ENCODE measurements at places on chromosomes 3 and 15.

DNA sequence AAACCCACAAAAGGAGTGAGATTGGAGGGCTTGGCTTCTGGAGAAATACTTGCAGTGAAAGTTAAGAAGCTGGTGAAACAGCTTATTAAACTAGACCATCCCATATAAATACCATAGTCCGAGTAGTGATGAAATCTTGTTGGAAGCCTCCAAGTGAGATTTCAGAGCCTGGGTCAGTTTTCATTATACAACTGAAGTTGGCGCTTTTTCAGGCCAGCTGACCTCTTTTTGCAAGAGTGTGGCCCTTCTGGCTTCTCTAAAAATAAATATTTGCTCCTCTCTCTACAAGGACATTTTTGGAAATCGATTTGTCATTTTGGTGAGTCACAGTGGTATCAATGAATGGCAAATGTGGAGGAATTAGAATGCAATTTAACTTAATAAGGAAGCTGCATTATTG, 51.2 kb upstream of the THRB start:
- DNase-seq: no peak

DNA sequence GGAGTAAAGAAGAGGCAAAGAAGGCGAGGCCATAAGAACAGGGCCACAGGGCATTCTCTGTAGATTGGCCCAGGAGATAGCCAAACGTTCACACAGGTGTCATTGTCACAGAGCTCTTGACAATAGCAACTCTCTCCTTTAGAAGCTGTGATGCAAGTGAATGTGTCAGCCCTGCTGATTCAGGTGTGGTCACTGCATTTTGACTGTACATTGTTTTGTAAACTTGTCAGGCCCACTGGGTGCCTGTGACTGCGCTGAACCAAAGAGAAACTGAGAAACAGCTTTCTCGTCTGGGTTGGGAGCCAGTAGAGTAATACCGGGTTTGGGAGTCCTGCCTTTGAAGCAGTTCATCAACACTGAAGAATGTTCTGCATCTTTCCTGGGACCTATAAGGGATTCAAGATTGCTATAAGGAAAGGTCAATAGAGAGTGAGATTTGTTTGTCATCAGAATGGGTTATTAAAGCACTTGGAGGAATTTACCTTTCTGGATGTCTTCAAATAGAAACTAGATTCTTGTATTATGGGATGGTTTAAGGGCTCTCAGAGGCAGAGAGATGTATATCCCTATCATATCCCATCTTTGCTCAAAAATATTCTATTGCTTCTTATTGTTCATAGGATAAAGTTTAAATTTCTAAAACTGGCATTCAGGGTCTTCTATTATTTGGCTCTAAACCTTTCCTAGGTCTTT, 45.4 kb downstream of the TMEM45A start:
- DNase-seq: no peak

DNA sequence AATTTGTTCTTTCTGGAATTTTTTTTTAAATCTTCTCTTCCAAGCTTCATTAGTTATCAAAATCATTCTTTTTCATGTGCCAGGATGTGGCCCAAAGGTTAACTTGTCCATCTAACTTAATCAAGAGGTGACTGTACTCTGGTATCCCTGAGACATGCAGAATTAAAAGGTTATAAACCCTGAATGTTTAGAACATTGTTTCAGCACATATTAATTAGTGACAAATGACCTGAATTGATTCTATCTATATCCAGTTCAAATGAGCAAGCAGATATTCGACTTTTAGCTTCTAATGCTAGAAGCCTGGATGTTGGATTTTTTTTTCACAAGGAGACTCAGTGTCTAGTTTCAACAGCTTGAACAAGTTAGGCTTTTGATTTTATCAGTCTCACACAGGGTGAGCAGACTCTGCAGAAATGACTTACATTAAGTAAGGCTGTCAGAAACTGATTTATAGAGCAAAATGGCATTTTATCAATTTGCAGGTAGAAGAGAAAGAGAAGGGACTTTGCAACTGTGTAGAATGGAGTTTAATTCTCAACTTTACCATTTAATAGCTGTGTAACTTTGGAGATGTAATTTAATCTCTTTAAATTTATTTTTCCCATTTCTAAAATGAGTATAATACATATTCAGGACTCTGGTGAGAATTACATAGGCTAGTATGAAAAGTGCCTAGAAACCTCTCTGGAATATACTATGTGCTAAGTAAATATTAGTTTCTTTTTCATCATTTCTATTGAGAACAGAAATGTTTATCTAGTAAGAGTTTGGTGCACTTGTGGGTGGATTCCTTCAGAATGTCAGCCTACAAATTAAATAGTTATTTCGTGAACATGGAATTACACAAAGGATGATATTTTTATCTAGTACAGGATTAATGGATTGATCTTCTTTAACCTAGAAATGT, 100.0 kb downstream of the ALCAM start:
- DNase-seq: no peak

GRCh38 chr3:130933801-130934345, 40.0 kb downstream of the ATP2C1 start:
- DNase-seq: no peak

- DNase-seq: no peak
Measured at GRCh38 chr15:90309020-90309419, 43.1 kb upstream of the ZNF774 start.

- DNase-seq: no peak
Measured at GRCh38 chr3:186493525-186494255, 50.5 kb downstream of the CRYGS start.

DNA sequence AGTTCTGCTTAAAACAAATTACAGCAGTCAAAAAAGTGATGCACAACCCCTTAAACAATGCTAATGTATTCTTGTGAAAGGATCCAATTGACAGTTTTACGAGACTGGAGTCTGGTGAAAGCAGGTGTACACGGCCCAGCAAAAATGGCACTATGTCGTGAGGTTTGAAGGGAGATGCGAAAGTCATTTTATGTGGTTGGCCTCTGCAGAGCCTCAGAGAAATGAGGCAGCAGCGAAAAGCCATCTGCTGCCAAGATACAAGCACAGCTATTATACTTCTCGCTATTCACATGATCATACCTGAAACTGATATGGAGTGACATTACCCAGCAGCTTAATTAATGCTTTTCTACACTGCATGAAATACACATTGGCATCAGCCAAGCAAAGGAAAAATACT, 36.4 kb downstream of the MECOM start:
- DNase-seq: no peak

- no peak for DNase-seq
Measured at GRCh38 chr3:127137113-127137512, 55.8 kb upstream of the PRR23E start.

DNA sequence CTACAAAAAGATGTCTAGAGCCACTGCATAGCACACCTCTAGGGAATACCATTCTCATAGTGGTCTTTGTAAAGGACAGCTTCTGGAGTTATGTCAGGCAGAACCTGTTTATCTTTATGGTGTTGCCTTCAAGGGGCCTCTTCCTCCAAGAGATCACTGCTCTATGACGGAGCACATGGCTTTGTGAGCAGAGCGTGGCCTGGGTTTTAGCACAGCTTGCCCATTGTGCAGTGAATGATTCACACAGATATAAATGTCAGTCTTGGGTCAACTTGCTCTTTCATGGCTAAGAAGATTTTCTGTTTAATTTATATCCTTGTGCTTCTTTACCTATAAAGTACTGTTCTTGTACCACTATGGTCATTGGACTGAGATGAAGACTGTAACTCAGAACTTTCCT, 41.5 kb upstream of the RBMS3 start:
- DNase-seq: no peak

- no peak for DNase-seq
Measured at GRCh38 chr3:175287361-175287963, 428.3 kb downstream of the NAALADL2 start.

DNA sequence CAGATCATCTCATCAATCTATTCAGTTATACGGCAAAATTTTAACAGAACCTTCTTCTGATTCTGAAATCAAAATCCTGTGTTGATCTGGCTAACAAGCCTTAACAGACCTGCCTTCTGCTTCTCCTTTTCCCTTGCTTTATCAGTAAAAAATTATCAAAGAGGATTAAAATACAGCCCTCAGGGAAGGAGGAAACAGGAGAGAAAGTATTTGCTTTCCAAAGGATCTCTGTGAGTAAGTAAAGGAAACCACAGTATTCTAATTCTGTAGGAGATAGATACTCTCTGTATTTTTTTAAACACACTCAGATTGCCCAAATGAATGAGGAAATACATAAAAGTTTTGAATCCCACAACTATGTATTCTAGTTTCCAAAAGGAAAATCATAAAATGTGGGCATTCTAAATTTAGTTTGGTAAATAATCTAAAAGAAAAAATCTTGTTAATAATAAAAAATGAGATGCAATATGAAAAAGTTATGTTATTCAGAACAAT, 221.8 kb downstream of the ZIC1 start:
- no peak for DNase-seq

DNA sequence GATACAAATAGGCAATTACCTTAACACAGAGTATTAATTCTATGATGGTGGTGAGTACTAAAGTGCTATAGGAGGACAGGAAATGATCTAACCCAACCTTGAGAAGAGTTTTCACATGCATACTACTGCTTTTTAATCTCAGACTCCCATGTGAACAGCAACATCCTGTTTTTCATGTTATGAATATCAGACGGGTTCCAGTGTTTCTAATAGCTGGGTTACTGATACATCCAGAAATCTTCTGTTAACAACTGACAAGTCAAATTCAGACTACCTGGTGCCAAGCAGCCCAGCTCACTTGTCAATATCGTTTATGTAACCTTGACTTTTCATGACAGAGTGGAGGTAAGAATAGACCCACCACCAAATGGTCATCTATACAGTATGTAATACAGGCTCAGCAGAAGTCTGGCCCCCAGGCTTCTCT, 220.2 kb upstream of the COL8A1 start:
- DNase-seq: no peak

DNA sequence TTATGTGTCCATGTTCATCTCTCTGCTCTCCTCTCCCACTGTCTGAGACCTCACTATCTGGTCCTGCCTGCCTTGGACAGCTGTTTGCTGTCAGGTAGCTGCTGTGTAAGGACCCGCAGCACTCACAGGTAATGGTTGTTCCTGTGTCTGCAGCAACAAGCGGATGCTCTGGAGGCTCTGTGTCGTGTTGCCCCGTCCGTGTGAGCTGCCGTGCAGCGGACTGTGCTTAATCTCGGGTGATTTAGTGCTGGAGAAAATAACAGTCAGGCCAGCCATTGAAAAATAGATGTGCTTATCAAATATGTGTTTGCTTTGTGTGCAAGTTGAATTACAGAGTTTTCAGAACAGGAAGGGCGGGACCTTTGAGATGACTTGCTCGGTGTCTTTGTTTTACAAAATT, 121.4 kb downstream of the GABRG3 start:
- no peak for DNase-seq

- no peak for DNase-seq
Measured at GRCh38 chr3:50464569-50464968, 38.9 kb downstream of the CACNA2D2 start.

DNA sequence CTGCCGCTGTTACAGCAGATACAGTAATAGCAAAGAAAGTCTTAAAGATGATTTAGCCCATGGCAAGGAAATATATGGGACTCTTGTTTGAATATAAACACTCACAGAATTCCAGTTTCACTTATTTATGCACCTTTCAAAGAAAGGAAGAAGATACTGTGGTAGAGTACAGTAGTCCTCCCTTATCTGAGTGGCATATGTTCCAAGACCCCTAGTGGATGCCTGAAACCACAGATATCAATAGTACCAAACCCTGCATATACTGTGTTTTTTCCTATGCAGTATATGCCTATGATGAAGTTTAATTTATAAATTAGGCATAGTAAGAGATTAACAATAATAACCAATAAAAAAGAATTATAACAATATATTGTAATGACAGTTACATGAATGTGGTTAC, 8.2 kb downstream of the MAP2K1 start:
- no peak for DNase-seq

- DNase-seq: no peak
Measured at GRCh38 chr15:58361273-58361759, 70.5 kb upstream of the LIPC start.

GRCh38 chr3:125057186-125057850, 1.5 kb upstream of the HEG1 start:
- DNase-seq: no peak

DNA sequence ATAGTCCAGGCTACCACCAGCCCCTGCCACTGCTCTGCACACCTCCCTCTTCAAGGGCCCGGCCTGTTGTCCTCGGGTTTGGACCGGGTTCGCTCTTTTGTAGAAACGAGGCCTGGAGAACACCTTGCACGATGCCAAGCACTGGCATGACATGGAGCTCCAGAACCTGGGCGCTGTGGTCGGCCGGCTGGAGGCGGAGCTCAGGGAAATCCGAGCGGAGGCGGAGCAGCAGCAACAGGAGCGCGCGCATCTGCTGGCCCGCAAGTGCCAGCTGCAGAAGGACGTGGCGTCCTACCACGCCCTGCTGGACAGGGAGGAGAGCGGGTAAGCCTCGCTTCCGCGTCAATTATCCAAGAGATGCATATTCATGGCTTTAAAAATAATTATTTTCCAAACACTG, 72.4 kb downstream of the BFSP2 start:
- DNase-seq: no peak

- no peak for DNase-seq
Measured at GRCh38 chr3:58874795-58875194, 175.0 kb downstream of the CFAP20DC start.

DNA sequence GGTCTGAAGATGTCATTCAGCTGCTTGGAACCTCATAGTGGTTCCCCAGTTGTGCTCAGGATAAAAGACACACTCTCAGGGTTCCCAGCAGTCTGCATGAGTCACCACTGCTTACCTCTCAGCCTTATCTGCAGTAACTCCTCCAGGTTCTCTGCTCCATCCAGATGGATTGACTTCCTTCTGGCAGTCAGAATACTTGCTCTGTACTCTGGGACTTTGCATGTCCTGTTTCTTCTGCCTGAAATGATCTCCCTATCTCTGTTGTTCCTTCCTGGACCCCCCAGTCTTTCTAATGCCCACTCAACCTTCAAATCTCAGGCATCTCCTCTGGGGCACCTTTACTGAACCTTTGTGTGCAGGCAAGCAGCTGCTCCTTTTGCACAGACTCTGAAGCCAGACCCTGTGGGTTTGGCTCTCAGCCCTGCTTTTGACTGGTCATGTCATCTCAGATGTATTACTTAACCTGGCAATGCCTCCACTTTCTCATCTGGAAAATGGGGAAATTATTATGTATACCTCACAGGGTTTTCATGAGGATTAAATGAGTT, 38.4 kb downstream of the ITPR1 start:
- DNase-seq: no peak

GRCh38 chr3:31142543-31142942, 248.1 kb upstream of the GADL1 start:
- no peak for DNase-seq

- DNase-seq: no peak
Measured at GRCh38 chr15:67121644-67122605, 56.5 kb downstream of the SMAD3 start.

- DNase-seq: no peak
Measured at GRCh38 chr3:33134026-33134625, 20.3 kb downstream of the CRTAP start.

GRCh38 chr3:120649830-120650233, 32.2 kb downstream of the HGD start:
- no peak for DNase-seq

DNA sequence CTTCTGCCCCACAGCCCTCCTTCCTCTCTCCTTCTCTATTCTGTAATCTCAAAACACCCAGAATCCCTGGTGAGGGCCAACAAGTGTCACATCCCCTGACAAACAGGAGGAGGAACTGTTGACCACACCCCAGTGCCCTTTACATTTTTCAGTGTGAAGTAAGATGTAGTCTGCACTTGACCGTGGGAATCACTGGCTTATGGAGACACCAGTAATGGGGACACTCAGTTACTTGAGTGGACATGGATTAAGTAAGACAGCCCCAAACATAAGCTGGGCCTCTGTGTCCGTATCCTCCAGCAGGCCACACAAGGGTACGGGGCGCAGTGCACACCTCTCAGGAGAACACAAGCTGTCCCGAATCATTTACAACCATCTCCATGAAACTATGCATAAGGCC, 28.4 kb upstream of the LIMD1 start:
- no peak for DNase-seq

Data from stimulated activated CD4-positive, alpha-beta T cell treated with anti-CD3 and anti-CD28 coated beads, Interleukin-12 subunit alpha, Interleukin-12 subunit beta, amount 100 ng/mL, for 24 hours (primary cell).